ENCODE measurements at places on chromosomes 2 and 18.
A peak's percentile ranks its signal among the peaks of the same experiment; 100 is the strongest.

DNA sequence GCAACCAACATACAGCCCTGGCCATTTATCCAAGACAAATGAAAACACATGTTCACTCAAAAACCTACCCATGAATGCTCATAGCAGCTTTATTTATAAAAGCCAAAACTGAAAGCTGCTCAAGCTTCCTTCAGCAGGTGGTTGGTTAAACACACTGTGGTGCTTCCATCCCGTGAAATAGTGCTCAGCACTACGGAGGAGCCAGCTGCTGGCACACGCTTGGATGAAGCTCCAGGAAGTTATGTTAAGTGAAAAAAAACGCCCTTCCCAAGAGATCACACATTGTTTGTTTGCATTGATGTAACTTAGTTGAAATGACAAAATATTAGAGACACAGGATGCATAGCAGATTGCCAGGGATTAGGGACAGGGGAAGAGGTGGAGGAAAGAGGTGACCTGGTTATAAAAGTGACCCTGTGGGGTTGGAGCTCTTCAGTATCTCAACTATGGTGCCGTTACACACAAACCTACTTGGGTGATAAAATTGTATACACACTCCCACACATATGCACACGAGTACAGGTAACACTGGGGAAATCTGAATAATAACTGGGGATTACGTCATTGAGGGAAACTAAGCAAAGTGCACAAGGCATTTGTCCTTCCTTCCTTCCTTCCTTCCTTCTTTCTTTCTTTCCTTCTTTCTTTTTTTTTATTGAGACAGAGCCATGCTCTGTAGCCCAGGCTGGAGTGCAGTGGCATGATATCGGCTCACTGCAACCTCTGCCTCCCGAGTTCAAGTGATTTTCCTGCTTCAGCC is 6.2 kb upstream of the ALPG start:
- no peaks in the 10 kb centered on the region for H3K27me3 ChIP-seq
- no peaks in the 10 kb centered on the region for H3K36me3 ChIP-seq
- no peak overlapping the region for H3K27ac ChIP-seq
- H3K4me1 ChIP-seq: no peaks in the 10 kb centered on the region
- no peak overlapping the region for H3K4me3 ChIP-seq

- no peaks in the 10 kb centered on the region for H3K36me3 ChIP-seq
- DNase-seq: no peak
- no peaks in the 10 kb centered on the region for H3K27me3 ChIP-seq
- no peak overlapping the region for H3K4me3 ChIP-seq
These were observed 181.4 kb downstream of the BARD1 start for GRCh38 chr2:214628091-214628490.

DNA sequence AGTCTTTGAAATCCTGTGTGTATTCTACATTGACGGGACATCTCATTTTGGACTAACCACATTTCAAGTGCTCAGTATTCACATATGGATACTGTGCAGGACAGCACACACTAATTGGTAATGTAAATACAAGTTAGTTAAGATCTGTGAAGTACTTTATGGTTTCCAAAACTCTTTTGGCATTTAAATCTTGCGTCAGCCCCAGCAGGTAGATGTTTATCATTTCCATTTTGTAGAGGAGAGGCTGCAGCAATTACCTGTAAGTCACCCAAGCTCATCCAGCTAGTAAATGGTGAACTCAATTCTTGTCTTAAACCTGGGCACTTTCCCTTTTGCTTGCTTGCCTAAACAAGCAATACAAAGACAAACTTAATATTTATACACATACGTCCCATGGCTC is 1.6 kb upstream of the NAGK start:
- peaks cover 32% of the 10 kb centered on the region for H3K4me1 ChIP-seq
- H3K27ac ChIP-seq: no peak overlapping the region
- H3K36me3 ChIP-seq: no peaks in the 10 kb centered on the region
- no peaks in the 10 kb centered on the region for H3K27me3 ChIP-seq
- no peak overlapping the region for H3K4me3 ChIP-seq

- H3K4me3 ChIP-seq: no peak overlapping the region
- no peaks in the 10 kb centered on the region for H3K4me1 ChIP-seq
- H3K36me3 ChIP-seq: no peaks in the 10 kb centered on the region
- H3K27ac ChIP-seq: no peak overlapping the region
- H3K27me3 ChIP-seq: no peaks in the 10 kb centered on the region
- DNase-seq: no peak
These were observed 137.9 kb downstream of the MGAT5 start for GRCh38 chr2:134391751-134392160.

GRCh38 chr2:219155054-219155644 is 5.5 kb downstream of the NHEJ1 start:
- no peak overlapping the region for H3K4me3 ChIP-seq
- peaks cover 6% of the 10 kb centered on the region for H3K4me1 ChIP-seq
- H3K27ac ChIP-seq: no peak overlapping the region
- peaks cover 23% of the 10 kb centered on the region for H3K36me3 ChIP-seq
- peak; percentile 55 for DNase-seq

Measured in CD8-positive, alpha-beta memory T cell (primary cell).